ENCODE measurements at places on chromosomes 12 and 14.

- no peak for DNase-seq
Observed at GRCh38 chr14:92551044-92551841, 37.7 kb downstream of the RIN3 start.

DNA sequence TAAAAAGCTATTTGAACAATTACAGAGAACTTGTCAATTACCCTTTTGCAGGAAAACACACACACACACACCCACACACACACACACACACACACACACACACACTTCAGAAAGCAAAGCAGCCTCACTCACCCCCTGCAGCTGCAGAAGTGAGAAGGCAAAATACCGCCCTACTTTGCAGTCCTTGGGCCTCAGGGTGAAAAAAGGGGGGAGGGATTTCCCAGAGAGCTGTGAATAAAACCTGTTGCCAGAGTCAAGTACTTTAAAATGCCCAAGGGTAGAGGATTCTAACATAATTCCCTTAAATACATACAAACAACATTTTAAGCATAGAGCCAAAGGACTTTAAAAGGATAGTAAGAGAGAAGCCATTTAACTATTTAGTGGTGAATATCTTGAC, 285.9 kb downstream of the MDGA2 start:
- DNase-seq: no peak

DNA sequence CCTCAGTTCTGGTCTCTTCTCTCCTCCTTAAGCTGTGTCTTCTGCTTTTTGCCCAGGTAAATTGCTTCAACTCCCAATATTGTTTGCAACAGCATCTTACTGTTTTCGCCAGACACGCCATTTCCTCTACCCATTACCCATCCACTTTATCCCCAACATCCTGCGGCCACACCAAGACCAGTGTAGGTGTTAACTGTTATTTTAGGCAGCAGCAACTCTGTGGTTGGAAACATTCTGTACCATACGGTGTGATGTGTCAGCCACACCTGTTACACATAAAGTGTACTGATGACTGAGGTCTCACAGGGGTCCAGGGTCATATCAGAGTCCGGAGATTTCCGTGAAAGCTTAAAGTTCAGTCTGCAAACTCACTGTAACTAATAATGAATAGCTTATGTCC, 21.8 kb upstream of the KLRD1 start:
- no peak for DNase-seq

DNA sequence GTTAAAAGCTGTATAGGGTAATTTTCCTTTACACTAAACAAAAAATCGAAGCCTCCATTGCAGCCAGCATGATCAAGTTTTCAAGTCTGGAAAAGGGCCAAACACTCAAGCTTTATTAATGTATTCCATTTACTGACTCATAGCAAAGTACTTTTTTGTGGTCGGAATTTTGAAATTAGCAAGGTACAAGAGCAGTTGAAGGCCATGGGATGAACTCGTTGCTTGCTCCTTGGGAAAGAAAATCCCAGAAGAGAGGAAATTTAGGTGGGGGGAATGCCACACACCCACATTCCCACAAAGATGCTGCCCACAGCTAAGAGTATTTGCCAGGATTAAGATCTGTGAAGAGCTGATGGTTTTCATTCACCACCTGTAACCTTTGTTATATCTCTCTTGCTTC, 333.7 kb downstream of the EGLN3 start:
- no peak for DNase-seq

GRCh38 chr12:6542209-6543009, 8.1 kb downstream of the GAPDH start:
- no peak for DNase-seq

DNA sequence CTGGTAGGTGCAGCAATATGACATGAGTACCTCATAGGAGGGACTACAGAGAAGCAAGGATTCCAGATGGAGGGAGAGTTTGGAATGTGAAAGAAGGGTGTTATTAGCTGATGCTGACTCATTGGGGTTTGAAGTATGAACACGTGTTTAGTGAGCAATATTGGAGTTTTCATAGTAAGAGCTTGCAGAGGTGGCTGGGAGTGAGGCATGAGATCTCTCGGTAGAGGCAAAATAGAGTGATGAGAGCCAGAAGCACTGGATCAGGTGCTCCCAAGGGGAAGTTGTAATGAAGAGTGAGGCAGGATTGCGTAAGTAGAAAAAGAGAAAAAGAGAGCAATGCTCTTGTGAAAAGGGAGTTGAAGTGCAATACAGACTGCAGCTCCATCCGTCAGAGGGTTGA, 42.1 kb downstream of the MGST1 start:
- DNase-seq: no peak

DNA sequence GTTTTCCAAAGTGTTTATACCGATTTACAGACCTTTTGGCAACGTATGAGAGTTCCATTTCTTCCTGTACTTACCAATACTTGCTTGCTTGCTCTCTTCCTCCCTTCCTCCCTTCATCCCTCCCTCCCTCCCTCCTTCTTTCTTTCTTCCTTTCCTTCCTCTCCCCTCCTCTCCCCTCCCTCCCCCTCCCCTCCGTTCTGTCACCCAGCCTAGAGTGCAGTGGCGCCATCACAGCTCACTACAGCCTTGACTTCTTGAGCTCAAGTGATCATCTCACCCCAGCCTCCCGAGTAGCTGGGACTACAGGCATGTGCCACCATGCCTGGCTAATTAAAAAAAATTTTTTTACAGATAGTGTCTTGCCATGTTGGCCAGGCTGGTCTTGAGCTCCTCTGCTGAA, 40.4 kb downstream of the DIP2B start:
- DNase-seq: no peak

GRCh38 chr12:97148941-97149559, 242.0 kb downstream of the NEDD1 start:
- no peak for DNase-seq

- no peak for DNase-seq
Observed at GRCh38 chr12:7061138-7061537, 620 bp downstream of the C1S start.

DNA sequence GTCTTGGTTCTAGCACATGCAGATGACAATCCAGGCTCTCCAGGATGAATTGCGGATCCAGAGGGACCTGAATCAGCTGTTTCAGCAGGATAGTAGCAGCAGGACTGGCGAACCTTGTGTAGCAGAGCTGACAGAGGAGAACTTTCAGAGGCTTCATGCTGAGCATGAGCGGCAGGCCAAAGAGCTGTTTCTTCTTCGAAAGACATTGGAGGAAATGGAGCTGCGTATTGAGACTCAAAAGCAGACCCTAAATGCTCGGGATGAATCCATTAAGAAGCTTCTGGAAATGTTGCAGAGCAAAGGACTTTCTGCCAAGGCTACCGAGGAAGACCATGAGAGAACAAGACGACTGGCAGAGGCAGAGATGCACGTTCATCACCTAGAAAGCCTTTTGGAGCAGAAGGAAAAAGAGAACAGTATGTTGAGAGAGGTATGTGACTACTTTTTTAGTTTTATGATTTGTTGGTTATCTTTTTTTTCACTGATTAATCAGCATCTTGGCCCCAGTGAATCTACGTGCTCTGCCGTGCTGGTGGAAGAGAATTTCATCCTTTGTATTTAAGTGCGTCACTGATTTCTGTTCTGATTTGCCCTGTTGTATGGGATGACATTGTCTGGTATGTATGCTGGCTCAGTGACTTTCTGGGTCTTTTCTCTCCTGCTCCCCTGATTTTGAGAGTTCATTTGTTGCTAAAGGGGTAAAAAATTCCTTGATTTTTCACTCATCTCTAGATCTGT, 92.3 kb downstream of the ERC1 start:
- DNase-seq: no peak

All from brain pericyte (primary cell).